ENCODE measurements at places on chromosomes 7 and 10. TPM values are rescaled to one million over a fixed set of nuclear protein-coding genes. Genes with fewer than 3 reads are reported as not detected.

Gene EVX1
- total RNA-seq = not detected

Gene GPC2
- total RNA-seq = 63.0 TPM

Gene CALML5
- total RNA-seq = 0.23 TPM

Gene NUDT13
- total RNA-seq = 2.0 TPM

Gene CDNF
- total RNA-seq = 1.4 TPM

Gene SSMEM1
- total RNA-seq = not detected

Gene RHOBTB1
- 6.9 TPM for total RNA-seq

Gene AFAP1L2
- total RNA-seq = 5.0 TPM

Gene IL15RA
- total RNA-seq = 2.2 TPM

Gene ACSM6
- 0.14 TPM for total RNA-seq

Gene PPP1R17
- total RNA-seq = 2.6 TPM

Gene SPDYE18
- not detected for total RNA-seq

Gene ADARB2
- total RNA-seq = 3.7 TPM

Gene SFRP4
- total RNA-seq = 0.24 TPM

Gene HOXA9
- not detected for total RNA-seq

Gene ARMH3
- 17.9 TPM for total RNA-seq

Gene PGAM2
- 2.4 TPM for total RNA-seq

Gene MICALL2
- 15.7 TPM for total RNA-seq

Gene GCK
- 4.5 TPM for total RNA-seq

Gene TRIM50
- 0.16 TPM for total RNA-seq

Gene EPC1
- 22.2 TPM for total RNA-seq

Gene SGCE
- 25.3 TPM for total RNA-seq

Gene GRM3
- 1.5 TPM for total RNA-seq
